ENCODE measurements at places on chromosomes 12 and 14.

DNA sequence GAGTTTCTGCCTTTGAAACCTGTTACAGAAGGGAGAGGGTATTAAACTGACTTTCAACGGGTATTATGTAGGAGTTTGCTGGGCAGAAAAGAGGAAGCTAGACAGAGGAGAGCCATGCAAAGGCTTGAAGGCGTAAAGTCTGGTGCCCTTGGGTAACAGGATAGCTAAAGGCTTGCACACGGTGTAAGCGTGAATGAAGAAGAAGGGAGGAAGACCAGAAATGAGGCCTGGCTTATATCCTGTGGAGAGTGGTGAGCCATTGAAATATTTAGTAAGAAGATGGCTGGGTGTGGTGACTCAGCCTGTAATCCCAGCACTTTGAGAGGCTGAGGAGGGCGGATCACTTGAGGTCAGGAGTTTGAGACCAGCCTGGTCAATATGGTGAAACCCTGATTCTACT, 22.6 kb downstream of the SUDS3 start:
- no peak for DNase-seq

- no peak for DNase-seq
Measured at GRCh38 chr14:41957459-41957858, 350.8 kb downstream of the LRFN5 start.

- no peak for DNase-seq
Measured at GRCh38 chr12:75813072-75813471, 218.5 kb downstream of the PHLDA1 start.

- no peak for DNase-seq
Measured at GRCh38 chr12:104751120-104751519, 207.0 kb downstream of the SLC41A2 start.

DNA sequence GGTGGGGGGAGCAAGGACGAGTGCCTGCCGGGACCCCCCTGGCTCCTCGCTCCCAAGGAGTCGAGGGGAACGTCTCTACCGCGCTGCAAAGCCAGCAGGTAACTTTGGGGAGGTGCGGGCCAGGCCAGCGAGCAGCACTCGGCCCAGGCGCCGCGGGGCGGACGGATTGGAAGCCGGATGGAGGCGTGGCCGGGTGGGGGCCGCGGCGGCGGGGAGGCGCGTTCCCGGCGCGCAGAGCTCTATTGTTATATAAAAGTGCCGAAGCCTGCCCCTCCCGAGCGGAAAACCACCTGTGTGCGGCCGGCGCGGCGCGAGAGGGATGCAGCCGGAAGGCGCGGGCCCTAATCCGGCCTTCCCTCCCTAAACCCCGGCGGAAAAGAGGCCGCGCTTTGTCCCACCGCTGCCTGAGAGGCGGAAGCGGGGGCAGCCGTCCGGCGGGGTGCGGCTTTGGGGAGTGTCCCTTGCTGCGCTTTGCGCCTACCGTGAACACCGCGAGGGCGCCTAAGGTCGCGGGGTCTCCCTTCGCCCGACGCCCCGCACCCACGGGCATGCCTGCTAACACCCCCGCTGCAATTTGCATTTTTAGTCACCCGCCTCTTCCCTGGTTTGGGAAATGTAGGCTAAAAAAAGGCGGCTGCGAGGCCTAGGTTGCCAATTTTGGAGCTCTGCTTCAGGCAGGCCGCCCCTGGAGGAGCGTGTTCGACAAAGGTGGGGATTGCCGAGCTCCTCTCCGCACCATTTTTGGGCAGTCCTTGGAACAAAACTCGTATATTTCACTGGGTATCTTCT, 1.7 kb upstream of the DUSP6 start:
- peak; percentile 26 for DNase-seq

DNA sequence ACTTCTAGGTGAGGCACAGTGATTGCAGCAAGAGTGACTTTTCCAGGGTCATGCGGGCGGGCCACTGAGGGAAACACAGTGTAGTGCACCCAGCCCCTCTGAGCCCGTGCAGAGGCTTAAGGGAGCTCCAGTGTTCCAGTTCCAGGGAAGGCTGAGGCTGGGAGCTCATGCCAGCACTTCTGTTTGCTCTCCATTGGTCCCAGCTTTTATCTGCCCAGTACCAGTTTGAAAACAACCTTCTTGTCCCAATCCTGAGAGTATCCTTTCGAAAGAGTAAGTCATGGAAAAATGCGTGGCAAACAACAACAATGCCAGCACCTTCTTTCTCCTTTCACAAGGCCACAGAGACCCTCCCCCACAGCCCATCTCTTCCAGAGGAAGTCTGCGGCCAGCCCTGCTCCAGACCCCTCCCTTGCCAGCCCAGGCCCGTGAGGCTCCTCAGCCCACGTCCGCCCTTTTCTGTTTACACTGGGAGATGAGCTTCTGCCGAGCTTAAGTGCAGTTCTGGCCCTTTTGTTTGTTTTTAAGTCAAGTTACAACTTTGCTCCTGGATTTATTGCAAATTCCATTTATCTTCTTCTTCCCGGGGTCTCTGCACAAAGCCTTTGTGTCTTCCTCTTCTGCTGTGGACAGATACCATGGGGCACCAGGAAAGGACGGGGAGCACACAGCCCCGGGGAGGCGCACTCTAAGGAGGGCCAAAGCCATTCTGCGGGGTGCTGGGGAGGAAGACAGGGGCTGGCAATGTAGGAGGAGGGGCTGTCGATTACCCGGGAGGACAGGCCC, 185.6 kb downstream of the ZFP36L1 start:
- DNase-seq, result no peak

GRCh38 chr14:20809917-20810316, 7.3 kb upstream of the RNASE1 start:
- DNase-seq, result no peak

DNA sequence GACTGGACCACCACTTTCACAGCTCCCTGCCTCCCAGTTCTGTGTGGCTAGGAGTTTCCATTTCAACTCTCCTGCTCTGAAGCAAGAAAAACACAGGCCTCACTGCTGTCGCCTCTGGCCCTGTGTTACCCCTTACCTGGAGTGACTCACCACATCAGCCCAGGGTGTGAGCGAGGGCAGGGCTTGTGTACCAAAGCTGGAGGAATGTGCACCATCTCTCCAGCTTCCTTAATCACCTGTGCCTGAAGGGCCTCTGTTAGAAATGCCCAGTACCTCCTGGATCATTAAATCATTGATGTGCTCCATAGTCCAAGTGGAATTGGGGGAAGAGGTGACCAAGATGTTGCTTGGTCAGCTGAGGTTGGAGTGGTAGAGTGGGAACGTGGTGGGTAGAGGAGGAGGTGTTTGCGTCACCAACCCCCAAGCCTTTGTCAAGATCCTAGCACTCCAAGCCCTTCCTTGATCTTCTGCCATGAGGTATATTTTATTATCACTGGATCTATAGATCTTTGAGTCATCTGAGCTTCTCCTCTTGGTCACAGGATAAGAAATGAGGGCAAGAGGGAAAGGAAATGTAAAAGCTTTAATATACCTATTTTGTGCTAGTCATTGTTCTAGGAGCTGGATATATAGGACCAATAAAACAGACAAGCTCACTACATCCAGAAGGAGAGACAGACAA, 51.3 kb downstream of the SSPN start:
- DNase-seq, result no peak

- DNase-seq, result no peak
Measured at GRCh38 chr14:25111061-25111601, 61.2 kb upstream of the STXBP6 start.

GRCh38 chr12:120455302-120455701, 9.1 kb downstream of the GATC start:
- no peak for DNase-seq

GRCh38 chr14:105173901-105174894, 5.6 kb upstream of the JAG2 start:
- no peak for DNase-seq

GRCh38 chr12:50411051-50411660, 10.5 kb downstream of the LARP4 start:
- DNase-seq, result no peak

DNA sequence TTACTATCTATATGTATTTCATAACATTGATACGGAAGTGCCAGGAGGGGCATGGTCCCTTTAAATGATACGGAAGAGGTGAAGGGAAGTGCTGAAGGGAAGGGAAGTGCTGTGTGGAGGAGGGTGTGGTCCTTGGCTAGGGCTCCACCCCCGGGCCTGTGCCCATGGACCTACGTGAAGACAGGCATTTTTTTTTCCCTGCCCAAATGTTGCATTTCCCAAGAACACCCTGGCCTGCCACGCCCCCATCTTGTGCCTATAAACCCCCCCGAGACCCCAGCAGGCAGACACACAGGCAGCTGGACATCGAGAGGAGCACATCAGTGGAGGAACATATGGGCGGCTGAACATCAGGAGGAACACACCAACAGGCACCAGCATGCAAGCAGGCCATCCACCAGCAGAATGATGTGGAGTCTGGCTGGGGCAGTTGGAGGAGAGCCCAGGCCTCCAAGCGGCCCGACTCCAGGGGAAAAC, 134.1 kb downstream of the SLC41A2 start:
- DNase-seq, result no peak

DNA sequence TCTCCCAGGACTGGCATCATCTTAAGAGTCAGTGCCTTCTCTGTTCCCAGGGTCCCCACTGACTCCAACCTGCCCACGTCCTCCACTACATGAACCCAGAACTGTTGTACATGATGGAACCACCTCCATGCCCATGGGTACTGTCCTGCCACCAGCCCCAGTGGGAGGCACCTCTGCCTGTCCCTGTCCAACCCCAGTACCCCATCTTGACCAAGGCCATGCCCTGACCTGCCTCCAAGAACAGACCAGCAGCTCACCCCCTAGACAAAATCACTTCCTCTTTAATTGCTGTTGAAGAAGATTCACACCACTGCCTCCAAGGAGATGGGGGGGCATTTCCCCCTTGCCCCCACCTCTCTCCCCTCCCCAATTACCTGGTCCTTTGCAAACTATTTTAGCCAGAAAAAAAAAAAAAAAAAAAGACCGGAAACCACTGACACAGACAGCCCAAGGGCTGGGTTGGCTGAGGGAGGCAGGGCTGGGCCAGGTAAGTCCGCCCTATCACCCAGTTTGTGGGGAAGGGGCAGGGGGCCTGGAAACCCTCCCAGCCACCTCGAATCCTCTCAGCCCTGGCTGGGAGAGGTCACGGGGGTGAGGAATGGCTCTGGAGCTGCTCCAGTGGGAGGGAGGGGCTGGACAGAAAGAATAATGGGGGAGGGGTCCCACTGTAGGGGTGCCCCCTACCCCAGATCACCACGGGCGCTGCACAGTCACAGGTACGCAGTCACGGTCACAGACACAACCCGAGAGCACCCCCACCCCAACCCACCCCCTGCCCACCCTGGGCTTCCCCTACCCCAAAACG, 13.4 kb downstream of the AGAP2 start:
- no peak for DNase-seq

DNA sequence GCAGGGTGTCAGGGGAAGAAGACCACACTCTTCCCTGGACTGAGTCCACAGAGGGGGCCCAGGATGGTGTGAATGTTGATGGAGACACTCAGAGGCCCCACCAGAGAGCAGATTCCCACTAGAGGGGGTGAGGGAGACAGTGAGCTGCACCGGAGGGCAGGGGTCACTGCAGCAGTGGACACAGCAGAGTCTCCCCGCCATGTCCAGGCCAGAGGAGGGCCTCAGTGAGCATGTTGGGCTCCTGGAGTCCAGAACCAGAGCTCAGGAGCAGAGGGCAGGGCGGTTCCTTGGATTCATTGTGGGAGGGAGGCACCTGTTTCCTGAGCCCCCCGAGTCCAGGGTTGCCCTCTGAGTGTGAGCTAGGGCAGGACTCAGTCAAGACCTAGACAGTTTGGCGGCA, 1.8 kb upstream of the KRT82 start:
- no peak for DNase-seq

DNA sequence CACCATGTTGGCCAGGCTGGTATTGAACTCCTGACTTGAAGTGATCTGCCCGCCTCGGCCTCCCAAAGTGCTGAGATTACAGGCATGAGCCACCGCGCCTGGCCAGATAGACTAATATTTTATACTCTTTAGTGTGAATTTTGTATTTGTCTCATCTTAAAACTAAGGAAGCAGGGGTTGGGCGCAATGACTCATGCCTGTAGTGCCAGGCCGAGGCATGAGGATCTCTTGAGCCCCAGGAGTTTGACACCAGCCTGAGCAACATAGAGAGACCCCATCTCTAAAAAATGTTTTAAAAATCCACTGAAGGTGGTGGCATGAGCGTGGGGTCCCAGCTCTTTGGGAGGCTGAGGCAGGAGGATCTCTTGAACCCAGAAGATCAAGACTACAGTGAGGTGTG, 9.0 kb downstream of the DYNC1H1 start:
- no peak for DNase-seq
